H4 (cell line): ENCODE measurements at places on chromosomes 3 and 15. TPM values are rescaled to one million over a fixed set of nuclear protein-coding genes. Genes with fewer than 3 reads are reported as not detected.

The COLQ gene
- not detected in 2 replicates for total RNA-seq

The GOLGA8T gene
- not detected in 2 replicates for total RNA-seq

The ADAMTS17 gene
- total RNA-seq = 0.25 TPM in 1 of 2 replicates, not detected in the other

The PIK3CB gene
- total RNA-seq = 5.3 and 6.1 TPM in 2 replicates

The COL6A5 gene
- total RNA-seq = not detected in 2 replicates

The CFAP91 gene
- total RNA-seq = 0.17 TPM in 1 of 2 replicates, not detected in the other

The DUOXA2 gene
- not detected in 2 replicates for total RNA-seq

The ITPKA gene
- 1.1 and 4.1 TPM in 2 replicates for total RNA-seq

The TMC3 gene
- total RNA-seq = not detected in 2 replicates

The OR5H15 gene
- total RNA-seq = not detected in 2 replicates

The PTX3 gene
- 0.99 and 1.5 TPM in 2 replicates for total RNA-seq

The CYP8B1 gene
- not detected in 2 replicates for total RNA-seq

The MKRN3 gene
- total RNA-seq = 5.6 and 9.6 TPM in 2 replicates

The FRMD5 gene
- total RNA-seq = 0.64 and 1.1 TPM in 2 replicates

The ASB14 gene
- total RNA-seq = not detected in 2 replicates

The LTF gene
- total RNA-seq = not detected in 2 replicates

The ATP13A4 gene
- 0.02 TPM in 1 of 2 replicates, not detected in the other for total RNA-seq

The CGNL1 gene
- 0.41 and 0.43 TPM in 2 replicates for total RNA-seq

The PRSS50 gene
- total RNA-seq = not detected in 2 replicates

The ANKRD34C gene
- 0.19 TPM in 1 of 2 replicates, not detected in the other for total RNA-seq

The MKRN2OS gene
- not detected in 2 replicates for total RNA-seq

The ADCY5 gene
- total RNA-seq = 0.18 and 0.85 TPM in 2 replicates

The MCF2L2 gene
- total RNA-seq = 0.62 and 0.64 TPM in 2 replicates

The SH3GL3 gene
- 0.99 and 2.0 TPM in 2 replicates for total RNA-seq
